ENCODE measurements at places on chromosomes 11 and 22.
A peak's percentile ranks its signal among the peaks of the same experiment; 100 is the strongest.

DNA sequence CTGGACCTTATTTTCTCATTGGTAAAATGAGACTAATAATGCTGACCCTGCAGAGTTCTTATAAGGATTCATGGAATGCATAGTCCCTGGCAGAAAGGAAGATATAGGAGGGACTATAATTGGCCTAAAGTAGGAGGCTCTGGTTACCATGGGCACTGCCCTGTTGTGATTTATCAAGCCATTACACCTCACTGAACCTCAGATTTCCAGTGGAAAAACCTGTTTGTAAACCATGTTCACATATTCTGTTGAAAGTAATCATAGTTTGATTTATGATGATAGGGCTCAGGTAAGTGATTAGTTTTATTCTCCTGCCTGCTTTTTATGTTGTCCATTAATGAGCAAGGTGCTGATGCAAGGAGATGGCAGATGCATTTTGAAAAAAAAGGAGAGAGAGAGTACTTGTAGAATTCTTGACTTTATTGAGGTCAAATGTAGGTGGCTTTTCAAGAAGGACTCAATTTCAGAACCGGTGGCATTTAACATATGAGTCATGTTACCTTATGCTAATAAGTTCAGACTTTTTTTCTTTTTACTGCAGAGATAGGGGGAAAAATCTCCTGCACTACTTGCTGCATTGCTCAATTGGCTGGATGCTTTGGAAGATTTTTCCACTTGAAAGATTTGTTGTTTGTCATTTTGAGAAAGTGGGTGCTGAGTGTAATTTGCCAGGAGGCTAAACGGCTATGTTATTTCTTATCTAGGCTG, 14.6 kb downstream of the NF2 start:
- DNase-seq = no peak

DNA sequence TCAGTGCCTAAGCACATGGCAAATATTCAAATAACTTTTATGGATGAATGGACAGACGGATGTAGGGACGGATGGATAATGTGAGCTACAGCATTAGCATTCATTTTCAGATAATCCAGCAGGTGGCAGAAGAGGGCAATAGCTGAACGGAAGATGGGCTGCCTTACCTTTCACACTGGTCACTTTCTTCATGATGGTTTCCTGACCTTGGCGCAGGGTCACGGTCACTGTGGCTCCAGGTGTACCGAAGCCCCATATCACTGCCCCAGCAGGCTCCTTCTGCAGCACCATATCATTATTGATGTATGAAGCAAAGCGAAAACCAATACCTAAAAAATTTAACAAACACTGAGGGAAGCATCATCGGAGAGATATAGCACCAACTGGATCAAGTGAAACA, 4.3 kb downstream of the SIAE start:
- peak; percentile 62 for DNase-seq

- peak; percentile 14 for DNase-seq
Measured at GRCh38 chr22:28629420-28630176, 50.0 kb downstream of the TTC28 start.

- no peak for DNase-seq
Measured at GRCh38 chr22:32328306-32329201, 29.1 kb upstream of the RFPL3 start.

DNA sequence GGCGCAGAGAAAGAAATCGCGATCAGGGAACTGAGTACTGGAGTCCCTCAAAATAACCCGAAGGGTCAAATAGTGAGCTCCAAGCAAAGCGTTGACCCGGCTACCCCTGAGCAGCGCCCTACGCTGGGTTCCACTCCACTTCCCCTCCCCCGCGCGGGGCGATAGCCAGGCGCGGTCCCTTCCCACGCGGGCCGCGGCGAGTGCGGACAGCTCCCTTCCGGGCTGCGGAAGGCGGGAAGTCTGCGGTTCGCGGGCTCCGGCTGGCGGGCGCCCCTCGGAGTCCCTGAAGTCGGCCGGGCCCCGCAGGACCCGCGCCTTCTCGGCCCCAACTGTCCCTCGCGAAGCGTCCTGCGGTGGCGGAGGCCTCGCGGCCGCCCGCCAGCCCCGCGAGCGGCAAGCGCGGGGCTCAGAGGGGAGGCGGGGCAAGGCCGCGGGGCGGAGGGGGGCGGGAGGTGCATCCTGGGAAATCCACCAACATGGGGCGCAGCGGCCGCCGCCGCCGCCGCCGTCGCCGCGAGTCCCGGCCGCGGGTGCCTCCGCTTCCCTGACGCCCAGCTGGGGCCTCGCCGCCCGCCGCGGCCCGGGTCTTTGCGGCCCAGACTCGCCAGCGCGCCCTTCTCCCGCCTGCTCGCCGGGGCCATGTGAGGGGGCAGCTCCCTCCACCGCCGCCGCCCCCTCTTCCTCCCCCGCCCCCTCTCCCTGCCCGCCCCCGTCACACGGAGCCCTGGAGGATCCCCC, at the start of gene QSER1:
Gene QSER1 (plus strand): TSS at position 457 of the 738 bp plus-strand sequence. CDS start 315 bp downstream, outside the sequence.
- peak; percentile 71 for DNase-seq

DNA sequence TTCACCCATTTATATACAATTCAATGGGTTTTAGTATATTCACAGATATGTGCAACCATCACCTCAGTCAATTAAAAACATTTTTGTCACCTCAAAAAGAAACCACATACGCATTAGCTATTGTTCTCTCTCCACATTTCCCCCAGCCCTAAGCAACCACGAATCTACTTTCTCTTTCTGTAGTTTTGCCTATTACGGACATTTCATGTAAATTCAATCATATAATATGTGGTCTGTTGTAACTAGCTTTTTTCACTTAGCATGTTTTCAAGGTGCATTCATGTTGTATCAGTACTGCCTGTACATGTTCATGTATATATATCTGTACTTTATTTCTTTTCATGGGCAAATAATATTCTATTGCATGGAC, 104.7 kb upstream of the RRM1 start:
- no peak for DNase-seq

DNA sequence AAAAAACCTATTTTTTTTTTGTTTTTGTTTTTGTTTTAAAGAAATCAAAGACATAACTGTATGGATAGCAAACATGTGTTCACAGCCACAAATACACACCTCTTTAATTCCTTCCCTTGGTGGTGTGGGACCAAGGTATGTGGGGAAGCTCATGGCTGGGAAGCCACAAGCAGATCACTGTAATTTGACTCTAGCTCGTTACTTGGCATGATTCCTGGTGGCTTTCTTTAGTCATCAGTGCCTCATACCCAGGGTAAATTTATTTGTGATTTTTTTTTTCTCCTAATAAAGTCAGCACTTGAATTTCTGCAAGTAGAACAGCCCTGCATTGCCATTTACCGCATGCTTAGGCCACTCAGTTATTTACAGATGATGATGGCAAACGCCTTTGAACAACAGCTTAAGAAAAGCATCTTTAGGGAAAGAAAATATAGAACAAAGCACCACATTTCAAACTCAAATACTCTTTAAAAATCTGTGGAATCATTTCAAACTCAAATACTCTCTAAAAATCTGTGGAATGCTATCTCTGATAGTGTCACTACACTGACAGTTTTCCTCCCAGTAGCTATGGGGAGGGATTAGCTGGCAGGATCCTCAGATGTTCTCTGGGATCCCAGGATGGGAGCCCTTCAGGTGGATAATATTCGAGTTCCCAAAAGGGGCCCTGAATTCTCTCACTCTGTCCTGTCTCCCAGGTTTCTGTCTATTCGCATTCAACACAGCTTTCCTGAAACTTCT, 687.2 kb downstream of the OPCML start:
- no peak for DNase-seq

DNA sequence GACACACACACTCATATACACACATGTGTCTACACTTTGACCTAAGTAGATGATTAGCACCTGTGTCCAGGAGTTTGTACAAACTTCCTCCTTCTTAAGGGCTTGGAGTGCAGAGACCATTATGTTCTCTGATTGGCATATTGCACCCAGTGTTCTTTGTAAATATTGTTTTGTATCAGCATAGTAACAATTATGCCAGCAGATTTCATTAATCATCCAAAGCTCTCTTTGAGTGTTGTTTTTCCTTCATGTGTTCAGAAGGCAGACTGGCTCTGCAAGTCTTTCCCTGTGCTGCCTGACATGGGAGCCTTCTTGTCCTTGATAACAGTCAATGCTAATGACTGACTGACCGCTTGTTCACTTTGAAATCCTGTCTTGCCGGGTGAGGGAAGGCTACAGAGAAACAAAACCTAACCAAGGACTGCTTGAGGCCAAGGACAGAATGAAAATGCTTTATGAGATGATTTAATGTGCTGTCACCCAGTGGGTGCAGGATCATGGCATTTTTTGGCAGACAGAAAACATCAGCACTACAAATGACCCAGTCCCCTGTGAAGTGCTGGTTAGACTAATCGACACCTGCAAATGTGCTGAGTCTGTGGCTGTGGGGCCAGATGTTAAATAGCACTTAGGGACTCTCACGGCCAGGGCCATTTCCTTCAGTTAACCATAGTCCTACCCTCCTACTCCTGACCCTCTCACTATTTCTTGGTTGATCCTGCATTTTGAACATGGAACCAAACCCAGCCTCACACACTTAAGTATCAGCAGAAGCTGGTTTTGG, 6.6 kb upstream of the BARX2 start:
- no peak for DNase-seq

GRCh38 chr22:33883961-33884808, 36.1 kb downstream of the LARGE1 start:
- no peak for DNase-seq

- peak; percentile 30 for DNase-seq
Measured at GRCh38 chr11:133895061-133895479, 49.8 kb upstream of the SPATA19 start.

GRCh38 chr11:75505916-75506692, 19.6 kb downstream of the GDPD5 start:
- no peak for DNase-seq

DNA sequence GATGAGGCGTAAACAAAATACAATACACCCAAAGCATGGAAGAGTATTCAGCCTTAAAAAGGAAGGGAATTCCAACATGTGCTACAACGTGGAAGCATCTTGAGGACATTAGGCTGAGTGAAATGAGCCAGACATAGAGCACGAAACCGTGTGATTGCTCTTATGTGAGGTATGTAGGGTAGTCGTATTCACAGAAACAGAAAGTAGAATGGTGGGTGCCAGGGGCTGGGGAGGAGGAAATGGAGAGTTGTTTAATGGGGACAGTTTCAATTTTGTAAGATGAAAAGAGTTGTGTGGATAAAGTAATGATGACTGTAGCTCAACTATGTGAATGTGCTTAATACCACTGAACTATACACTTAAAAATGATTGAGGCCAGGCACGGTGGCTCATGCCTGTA, 10.2 kb upstream of the KMT5B start:
- DNase-seq = no peak

DNA sequence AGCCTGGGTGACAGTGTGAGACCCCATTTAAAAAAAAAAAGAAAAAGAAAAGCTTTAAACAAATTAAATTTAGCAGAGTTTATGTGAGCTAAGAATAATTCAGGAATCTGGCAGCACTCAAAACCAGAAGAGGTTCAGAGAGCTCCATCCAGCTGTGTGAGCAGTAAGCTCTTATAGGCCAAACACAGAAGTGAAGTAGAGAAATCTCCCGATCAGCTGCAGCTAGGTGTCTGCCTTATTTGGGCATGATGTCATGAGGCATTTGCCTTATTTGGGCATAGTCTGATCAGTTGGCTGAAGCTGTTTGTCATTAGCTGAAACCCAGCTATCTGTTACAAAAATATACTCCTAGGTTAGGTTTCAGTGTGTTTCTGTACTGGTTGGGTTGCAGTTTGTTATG, 8.2 kb downstream of the MS4A15 start:
- DNase-seq = peak; percentile 33

DNA sequence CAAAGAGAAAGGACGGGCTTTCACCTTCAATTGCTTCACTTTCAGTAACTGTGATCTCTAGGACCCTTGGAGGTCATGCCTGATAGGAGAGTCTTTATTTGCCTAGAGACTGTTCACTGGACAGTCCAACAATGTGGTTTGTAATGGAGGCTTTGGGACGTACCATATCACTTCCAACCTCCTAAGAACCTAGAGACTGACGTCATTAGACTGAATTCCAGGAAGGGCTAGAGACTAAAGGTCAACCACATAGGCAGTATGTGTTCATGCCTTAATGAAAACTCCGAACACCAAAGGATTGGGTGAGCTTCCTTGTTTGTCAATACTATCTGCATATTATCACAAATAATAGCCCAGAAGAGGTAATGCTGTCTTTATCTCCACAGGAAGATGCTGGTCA, 53.7 kb upstream of the CNTN5 start:
- DNase-seq = no peak

- no peak for DNase-seq
Measured at GRCh38 chr11:72436661-72437060, 2.3 kb upstream of the CLPB start.

- no peak for DNase-seq
Measured at GRCh38 chr22:32661296-32661695, 140.2 kb upstream of the TIMP3 start.

DNA sequence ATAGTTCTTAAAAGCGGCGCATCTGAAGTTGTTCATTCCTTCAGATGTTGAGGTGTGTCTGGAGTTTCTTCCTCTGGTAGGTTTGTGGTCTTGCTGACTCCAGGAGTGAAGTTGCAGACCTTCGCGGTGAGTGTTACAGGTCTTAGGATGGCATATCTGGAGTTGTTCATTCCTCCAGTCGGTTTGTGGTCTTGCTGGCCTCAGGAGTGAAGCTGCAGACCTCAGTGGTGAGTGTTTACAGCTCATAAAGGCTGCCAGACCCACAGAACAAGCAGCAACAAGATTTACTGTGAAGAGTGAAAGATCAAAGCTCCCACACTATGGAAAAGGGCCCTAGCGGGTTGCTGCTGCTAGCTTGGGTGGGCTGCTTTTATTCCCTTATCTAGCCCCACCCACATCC, 201.7 kb upstream of the PDGFD start:
- no peak for DNase-seq

DNA sequence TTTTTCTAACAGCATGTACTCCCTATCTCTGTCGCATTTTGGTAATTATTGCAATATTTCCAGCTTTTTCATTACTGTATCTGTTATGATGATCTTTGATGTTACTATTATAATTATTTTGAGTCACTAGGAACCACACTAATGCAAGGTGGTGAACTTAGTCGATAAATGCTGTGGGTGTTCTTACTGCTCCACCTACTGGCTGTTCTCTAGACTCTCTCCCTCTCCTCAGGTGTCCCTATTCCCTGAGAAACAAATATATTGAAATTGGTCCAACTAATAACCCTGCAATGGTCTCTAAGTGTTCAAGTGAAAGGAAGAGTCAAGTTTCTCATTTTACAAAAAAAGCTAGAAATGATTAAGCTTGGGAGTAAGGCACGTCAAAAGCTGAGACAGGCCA, 10.5 kb downstream of the ARL14EP start:
- DNase-seq = peak; percentile 39

DNA sequence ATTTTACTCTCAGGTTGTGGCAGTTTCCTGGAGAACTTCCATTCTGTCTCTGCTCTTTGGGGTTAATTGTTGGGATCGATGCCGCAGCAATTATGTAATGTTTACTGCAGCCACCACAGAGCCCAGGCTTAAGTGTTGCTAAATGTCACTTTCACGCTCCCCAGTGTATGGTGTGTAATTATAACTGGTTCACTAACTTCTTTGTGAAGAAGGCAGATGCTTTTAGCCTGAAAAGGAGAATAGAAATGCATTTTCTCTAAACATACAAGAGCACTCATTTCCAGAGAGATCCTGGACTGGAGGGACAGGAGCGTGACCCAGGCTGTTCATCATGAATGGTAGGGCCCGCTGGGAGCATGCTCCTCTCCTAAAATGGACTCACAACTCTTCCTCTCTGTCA, 132.2 kb upstream of the PLET1 start:
- no peak for DNase-seq

Measured in NAMALWA (cell line).